D341Med (cell line): ENCODE measurements at places on chromosomes 7 and 10.
A peak's percentile ranks its signal among the peaks of the same experiment; 100 is the strongest.

DNA sequence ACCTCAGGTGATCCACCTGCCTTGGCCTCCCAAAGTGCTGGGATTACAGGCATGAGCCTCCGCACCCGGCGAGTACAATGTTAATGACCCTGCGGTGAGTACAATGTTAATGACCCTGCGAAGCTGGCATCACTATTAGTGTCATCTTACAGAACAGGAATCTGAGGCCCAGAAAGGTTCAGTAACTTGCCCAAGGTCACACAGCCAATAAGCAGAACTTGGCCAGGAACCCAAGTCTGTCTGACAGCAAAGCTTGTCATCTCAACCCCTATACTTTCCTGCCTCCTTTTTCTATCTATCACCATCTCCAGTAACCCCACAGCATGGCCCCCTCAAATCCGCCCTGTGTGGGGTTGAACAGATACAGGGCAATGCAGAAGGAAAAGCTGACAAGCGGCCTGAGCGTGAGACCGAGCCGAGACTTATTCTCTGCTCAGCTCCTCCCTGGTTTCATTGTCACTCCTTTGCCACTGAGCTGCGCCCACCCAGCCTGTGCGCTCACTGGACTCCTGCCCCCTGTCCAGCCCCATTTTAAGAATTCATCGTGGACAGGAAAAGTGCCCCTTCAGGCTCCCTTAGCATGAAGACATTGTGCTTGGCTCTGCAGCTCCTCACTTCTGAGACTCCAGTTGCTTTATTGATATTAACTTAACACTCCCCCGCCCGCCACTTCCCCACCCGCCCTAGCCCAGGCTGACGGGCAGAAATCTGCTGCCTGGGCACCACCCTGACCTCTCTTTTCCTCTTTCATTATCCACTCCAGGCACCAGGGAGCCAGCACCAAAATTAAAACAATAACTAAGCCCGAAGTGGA lies 58.1 kb upstream of the LBX1 start:
- DNase-seq = no peak

DNA sequence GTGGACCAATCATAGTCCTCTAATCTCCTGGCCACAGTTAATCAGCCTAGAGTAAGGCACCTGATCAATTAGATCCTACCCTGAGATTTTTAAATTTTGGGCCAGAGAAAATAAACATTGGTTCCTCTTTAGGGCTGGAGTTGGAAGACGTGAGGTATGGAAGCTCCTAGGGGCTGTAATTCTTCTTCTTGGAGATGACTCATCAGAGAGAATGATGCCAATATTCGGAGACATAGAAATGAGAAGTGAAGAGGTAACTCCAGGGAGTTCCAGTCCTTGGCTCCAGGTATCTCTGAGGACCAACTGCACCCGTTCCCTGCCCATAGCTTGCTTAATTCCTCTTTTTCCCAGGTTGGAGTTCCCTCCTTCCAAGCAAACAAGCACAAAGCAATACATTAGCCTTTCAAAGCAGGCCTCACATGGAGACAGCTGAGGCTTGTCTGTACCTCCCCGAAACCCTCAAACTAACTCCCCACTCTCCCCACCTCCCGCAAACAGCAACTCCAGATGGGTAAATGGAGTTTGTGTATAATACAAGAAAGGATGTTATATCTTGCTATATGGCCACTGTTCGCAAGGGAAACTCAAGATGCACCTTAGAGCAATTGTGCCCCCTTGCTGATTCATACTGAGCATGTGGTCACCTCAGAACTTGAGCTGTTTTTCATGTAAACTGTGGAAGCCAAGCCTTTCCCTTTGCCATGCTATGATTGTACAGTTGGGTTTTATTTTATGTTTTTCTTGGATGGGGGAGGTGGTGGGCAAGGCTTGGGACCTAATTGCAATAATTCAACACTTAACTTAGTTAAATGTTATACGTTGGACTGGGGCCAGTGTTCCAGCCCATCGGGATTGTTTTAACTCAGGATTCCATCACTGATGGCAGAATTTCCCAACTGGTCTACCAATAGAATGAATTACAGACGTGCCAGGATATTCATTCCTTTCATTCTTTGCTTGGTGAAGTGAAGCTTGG lies 29.3 kb downstream of the PIK3AP1 start:
- DNase-seq = no peak

DNA sequence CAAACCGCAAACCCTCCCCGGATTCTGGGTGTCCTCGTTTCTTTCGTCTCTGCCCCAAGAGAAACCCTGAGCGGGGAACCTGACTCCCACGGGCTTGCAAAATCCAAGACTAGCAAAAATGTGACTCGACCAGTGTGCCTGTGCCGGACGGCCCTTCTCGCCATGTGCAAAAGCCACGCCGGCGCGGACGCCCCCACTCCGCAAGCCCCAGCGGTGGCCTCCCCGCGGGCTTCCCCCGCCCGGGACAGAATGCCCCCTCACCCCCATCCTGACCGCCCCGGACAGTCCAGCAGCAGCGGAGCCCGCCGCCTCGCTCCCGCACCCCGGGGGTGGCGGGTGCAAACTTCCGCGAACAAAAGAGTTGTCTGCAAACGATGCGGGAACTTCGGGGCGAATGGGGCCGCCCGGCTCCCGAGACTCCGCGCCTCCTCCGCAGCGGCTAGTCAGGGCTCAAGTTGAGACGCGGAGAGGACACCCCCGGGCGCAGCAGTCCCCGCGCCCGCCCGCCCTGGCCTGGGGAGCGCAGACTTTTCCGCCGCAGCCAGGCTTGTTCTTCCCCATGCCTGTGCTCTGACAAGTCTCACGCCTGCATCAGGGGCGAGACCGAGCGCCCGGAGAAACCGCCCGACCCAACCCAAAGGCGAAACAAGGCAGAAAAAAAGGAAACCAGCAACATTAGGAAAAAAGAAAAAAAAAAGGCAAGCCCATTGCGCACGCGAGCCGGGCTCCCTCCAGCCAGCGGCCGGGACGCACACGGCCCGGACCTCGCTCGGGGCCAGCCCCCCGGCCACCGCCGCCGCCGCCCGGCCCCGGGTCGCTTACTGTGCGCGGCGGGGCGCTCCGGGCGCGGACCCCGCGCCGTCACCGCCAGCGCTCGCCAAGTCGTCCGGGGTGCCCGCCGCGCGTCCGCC lies 732 bp downstream of the FAM53B start:
- peak; percentile 62 for DNase-seq

DNA sequence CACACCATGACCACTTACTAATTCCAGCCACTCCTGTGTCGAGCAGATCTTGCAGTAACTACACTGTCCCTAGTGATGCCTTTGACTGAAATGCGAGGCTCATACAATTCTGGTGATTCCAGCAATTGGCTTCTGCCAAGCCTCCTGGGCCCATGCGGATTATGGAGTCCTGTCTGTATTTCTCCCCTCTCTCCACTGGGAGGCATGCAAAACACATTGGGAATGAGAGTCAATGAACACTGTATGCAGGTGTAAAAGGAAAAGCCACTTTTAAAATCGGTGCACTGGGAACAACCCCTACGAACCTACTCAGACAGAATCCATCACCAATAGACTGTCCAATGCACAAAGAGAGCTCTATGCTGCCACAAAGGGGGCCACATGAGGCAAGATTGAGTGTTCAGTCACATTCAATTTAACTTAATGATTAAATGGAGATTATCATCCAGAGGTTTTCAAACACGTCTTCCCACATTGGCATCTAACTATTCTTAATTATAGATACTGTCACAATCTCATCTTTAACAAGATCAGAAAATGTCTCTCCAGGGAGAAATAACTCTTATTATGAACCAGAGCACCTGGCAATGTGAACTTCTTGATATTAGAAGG lies 550.6 kb downstream of the GLRX3 start:
- DNase-seq = no peak

GRCh38 chr10:105592468-105592867 lies 951.4 kb downstream of the SORCS3 start:
- DNase-seq = no peak

- DNase-seq = no peak
These were observed 8.6 kb downstream of the GPRIN2 start for GRCh38 chr10:46547541-46548497.

GRCh38 chr7:150322114-150322832 lies 882 bp upstream of the LRRC61 start:
- DNase-seq = no peak

- DNase-seq = peak; percentile 90
These were observed 174 bp downstream of the ADCY1 start for GRCh38 chr7:45574416-45574668.

DNA sequence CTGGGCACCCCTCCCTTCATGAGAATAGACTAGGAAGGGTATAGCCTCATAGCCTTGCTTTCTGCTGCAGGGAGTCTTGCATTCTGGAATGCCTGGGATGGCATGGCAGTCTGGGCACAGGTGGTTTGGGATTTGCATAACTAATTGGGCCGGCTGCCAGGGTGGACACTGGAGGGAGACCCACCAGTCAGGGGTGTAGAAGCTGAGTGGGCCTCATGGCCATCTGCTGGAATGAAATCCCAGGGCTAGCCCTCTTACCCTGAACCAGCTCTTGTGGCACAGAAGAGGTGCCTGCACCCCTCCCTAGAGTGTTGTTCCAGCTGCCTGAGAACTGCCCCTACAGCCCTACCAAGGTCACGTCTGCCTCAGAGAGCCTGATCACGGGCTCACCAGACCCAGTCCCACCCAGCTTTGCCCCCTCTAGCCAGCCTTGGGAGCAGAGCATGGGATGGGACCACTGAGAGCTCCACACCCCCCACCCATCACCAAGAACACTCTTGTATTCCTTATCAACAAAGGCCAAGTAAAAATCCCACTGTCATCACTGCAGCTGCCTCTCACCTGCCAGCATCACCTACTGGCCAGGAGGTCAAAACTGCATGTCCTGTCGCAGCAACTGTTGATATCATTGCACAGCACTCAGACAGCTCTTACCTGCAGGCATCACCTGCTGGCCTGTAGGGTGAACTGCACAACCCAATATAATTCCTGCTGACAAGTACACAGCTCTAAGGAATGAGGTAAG lies 148.9 kb downstream of the ZEB1 start:
- peak; percentile 35 for DNase-seq

GRCh38 chr10:78952030-78952429 lies 116.7 kb upstream of the ZMIZ1 start:
- no peak for DNase-seq

DNA sequence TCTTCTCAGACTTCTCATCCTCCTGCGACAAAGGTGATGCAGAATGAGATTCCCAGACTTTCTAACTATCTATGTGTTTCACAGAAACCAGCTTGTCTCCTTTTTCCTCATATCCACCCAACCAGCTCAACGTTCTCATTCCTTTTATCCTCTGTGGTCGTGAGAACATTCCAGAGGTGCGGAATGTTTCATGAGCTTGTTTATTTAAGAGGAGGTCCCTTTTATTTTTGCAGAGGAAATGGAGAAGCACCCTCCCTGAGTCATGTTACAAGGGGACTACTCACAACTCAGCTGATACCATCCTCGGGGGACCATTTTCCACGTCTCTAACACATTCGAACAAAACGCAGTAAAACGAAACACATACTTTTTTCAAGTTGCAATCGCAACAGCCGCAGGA lies 93.2 kb downstream of the ZRANB1 start:
- no peak for DNase-seq

- no peak for DNase-seq
These were observed 60.8 kb upstream of the SP4 start for GRCh38 chr7:21367081-21367480.

- no peak for DNase-seq
These were observed 284.4 kb downstream of the CRPPA start for GRCh38 chr7:16136896-16137295.

DNA sequence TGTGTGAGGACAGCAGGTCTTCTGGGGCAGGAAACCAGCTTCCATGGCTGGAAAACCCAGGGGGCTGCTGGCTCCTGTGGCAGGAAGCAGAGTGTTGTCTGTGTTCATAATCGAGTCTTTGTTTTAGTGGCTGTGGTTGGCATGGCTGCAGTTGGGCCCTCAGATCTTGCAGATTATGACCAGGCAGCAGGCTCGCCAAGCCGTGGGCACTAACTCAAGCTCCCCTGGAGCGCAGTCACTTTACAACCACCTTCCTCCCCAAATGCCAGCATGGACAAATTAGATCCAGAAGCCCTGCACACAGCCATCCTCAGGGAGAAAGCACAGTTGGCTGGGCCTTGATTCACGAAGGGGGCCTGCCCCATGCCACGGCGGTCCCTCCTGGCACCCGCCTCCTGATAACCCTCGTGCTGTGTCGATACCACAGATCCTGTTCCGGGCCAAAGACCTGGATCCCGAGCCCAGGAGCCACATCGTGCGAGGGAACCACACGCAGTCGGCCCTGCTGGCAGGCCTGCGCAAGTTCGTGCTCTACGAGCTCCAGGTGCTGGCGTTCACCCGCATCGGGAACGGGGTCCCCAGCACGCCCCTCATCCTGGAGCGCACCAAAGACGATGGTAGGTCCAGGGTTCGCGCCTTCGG lies 552.5 kb upstream of the FOXK1 start:
- no peak for DNase-seq

DNA sequence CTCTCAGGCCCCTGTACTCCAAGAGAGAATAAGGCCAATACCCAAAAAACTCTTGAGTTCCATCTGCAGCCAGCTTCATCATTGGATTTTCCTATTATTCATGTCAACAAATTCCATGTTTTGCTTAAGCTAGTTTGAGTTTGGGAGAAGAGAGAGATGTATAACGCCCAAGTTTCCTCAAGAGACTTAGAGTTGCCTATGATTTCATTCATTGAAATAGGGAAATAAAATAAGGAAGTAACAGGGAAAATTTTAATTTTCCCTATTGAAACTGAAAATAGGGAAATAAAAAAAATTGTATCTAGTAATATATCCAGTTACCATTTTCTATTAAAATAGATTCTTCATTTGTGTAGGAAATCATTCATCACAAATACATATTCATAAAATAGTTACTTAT lies 66.5 kb upstream of the SVIL start:
- DNase-seq = no peak

- no peak for DNase-seq
These were observed 448 bp upstream of the GOLGA7B start for GRCh38 chr10:97849103-97849686.

GRCh38 chr7:116629051-116629463 lies 42.9 kb upstream of the MET start:
- no peak for DNase-seq

DNA sequence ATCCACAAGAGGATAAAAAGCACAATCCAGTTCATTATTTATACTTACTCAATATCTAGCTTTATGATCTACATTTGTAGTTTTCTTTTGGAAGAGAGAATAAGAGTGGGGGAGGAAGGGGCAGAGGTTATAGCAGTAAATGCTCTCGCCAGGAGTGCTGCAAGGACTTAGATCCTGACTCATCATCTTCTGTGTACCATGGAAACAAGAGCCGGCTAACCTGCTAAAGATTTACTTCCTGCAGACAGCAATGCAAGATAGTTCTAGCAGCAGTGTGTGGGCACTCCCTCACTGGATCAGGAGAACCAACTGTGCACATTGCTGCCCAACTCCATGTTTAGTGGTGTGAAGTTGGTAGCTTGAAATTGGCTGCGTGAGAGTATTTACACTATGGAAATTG lies 47.7 kb upstream of the TRIL start:
- DNase-seq = no peak

DNA sequence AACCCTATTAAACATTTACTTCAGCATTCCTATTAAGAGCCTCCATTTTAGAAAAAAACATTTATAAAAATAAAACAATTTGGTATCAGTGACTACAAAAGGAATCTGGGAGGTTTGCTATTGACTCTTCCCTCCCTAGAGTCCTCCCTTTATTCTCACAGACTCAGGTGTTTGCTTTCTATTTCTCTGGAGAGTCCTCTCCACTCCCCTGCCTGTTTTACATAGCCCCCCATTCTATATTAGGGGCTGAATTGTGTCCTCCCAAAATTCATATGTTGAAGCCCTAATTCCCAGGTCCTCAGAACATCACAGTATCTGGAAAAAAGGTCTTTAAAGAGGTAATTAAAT lies 69.8 kb downstream of the COA1 start:
- DNase-seq = no peak

GRCh38 chr10:93992400-93993030 lies 1.2 kb upstream of the PLCE1 start:
- no peak for DNase-seq
